ENCODE measurements at places on chromosomes 12 and 14.

- no peak for DNase-seq
Measured at GRCh38 chr12:84355561-84355960, 557.0 kb downstream of the SLC6A15 start.

DNA sequence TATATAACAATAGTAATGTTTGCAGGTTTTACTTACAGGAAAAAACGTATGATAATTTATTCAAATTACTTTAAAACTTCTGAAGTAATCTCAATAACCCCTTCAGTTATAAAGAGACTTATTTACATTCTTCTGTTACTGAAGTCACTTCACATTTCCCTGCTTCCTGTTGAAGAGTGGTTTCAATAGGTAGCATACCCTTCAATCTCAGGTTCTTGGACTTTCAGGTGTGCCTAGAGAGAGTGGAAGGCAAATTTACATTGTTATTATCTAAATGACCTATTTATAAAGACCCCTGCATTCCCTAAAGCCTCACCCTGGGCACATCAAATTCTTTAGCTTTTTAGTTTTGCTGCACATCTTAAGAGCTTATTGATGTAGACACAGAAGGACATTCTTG is 137.6 kb upstream of the AEBP2 start:
- DNase-seq: no peak

GRCh38 chr12:57518920-57519795 is 1.2 kb downstream of the DDIT3 start:
- DNase-seq: no peak

- DNase-seq: no peak
Measured at GRCh38 chr12:54439521-54440255, 20.6 kb upstream of the ITGA5 start.

- DNase-seq: no peak
Measured at GRCh38 chr12:106919910-106920544, 35.7 kb upstream of the TMEM263 start.

- DNase-seq: no peak
Measured at GRCh38 chr12:23217158-23217557, 592.2 kb downstream of the ETNK1 start.

DNA sequence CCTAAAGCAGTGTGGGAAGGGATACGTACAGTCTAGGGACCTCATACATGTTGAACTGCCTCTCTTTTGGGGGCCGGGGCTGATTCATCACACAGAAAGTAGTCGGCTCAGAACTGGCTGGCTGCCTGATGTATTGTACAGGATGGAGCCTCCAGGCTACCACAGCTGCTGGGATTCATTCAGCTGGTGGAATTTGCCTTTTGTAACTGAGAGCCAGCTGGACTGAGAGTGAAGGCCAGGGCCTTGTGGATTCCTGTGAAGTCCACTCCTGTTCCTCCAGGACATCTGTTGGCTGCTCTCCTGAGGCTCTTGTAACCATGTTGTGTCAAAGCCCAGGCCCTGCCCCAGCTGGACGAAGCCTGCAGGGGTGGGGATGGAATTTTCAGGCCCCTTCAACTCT is 116.3 kb upstream of the PRICKLE1 start:
- DNase-seq: no peak

- no peak for DNase-seq
Measured at GRCh38 chr12:26119391-26119989, 5.3 kb downstream of the BHLHE41 start.

DNA sequence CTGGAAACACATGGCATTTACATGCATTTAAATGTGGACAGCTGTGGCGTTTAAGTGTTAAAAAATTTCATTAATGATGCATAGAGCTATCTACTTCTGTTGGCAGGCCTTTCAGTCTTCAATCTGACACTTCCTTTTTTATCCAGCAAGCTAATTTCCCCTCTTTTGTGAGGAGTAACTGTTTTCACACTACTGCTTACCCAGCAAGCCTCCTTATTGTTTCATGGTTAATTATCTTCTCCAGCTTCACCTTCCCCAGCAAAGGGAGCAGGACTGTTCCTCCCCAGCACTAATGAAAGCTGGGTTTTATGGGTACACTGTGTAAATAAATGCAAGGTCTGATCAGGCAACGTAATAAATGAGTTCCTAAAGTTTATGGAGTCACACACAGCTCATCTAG is 129.4 kb upstream of the NPAS3 start:
- DNase-seq: no peak

GRCh38 chr12:96197503-96198272 is 3.5 kb downstream of the ELK3 start:
- no peak for DNase-seq

Measured in stimulated activated CD8-positive, alpha-beta memory T cell treated with anti-CD3 and anti-CD28 coated beads, Interleukin-2, amount 100 ng/mL, for 1 hour (primary cell).